ENCODE measurements at places on chromosomes 7 and 10.

- H3K27me3 ChIP-seq, result no peaks in the 10 kb centered on the region
- peak; percentile 66 for DNase-seq
- no peak overlapping the region for H3K4me3 ChIP-seq
- no peaks in the 10 kb centered on the region for H3K4me1 ChIP-seq
- no peak overlapping the region for H3K27ac ChIP-seq
Measured at GRCh38 chr10:69861251-69862240, 59.8 kb downstream of the COL13A1 start.

GRCh38 chr7:80637454-80637853 lies 988 bp upstream of the CD36 start:
- H3K4me1 ChIP-seq, result peaks cover 24% of the 10 kb centered on the region
- H3K27ac ChIP-seq, result no peak overlapping the region
- no peaks in the 10 kb centered on the region for H3K27me3 ChIP-seq
- no peak overlapping the region for H3K4me3 ChIP-seq
- no peaks in the 10 kb centered on the region for H3K36me3 ChIP-seq

- no peaks in the 10 kb centered on the region for H3K27me3 ChIP-seq
- no peak for DNase-seq
- H3K4me1 ChIP-seq, result no peaks in the 10 kb centered on the region
- H3K27ac ChIP-seq, result no peak overlapping the region
Measured at GRCh38 chr7:146922782-146923181, 806.2 kb downstream of the CNTNAP2 start.

DNA sequence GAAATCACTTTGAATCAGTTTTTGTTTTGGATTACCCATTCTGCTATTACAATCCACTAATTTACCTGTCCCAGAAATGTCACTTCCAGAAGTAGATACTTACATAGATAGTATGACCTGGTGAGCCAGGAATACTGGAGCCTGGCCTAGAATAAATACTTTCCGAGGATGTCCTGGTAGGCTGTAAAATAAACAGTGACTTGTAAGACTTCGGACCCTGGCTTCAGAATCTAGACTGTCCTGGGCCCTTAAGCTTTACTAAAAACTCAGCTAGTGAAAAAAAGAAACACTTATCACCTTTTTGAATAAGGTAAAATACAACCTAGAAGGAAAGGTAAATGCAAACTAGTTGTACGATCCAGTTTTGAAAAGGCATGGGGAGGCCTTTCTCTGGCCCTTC lies 69.5 kb upstream of the AFAP1L2 start:
- no peak overlapping the region for H3K27ac ChIP-seq
- H3K4me3 ChIP-seq, result no peak overlapping the region
- H3K27me3 ChIP-seq, result no peaks in the 10 kb centered on the region
- H3K4me1 ChIP-seq, result no peaks in the 10 kb centered on the region
- DNase-seq, result no peak
- peaks cover 2% of the 10 kb centered on the region for H3K36me3 ChIP-seq

All from common myeloid progenitor, CD34-positive (primary cell).